Heart right ventricle (tissue), 16 donors: ENCODE measurements at places on chromosomes 2 and 18.

- no peaks in the 10 kb centered on the region for H3K4me1 ChIP-seq
- H3K27me3 ChIP-seq: no peaks in the 10 kb centered on the region
- H3K27ac ChIP-seq: no peak overlapping the region
Measured at GRCh38 chr2:19532547-19533196, 174.2 kb upstream of the OSR1 start.

DNA sequence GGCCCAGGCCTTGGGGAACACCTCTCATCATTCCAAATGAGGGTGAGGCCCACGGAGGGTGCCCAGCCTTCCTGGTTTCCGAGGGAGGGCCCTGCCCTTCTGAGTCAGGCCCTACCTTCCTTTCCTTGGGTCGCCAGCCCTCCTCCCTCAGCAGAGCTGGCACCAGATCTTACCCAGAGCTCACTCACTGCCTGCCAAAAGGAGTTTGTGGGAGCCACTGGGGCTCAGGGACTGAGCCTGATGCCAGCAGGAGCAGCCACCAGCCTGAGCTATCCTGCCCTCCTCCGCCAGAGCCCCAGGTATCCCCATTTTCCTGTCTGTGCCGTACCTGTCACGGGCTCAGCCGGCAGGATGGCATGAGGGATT is 64.1 kb downstream of the NRP2 start:
- H3K4me3 ChIP-seq: no peak overlapping the region
- H3K36me3 ChIP-seq: no peaks in the 10 kb centered on the region
- no peaks in the 10 kb centered on the region for H3K27me3 ChIP-seq
- DNase-seq: no peak
- no peak overlapping the region for H3K27ac ChIP-seq

DNA sequence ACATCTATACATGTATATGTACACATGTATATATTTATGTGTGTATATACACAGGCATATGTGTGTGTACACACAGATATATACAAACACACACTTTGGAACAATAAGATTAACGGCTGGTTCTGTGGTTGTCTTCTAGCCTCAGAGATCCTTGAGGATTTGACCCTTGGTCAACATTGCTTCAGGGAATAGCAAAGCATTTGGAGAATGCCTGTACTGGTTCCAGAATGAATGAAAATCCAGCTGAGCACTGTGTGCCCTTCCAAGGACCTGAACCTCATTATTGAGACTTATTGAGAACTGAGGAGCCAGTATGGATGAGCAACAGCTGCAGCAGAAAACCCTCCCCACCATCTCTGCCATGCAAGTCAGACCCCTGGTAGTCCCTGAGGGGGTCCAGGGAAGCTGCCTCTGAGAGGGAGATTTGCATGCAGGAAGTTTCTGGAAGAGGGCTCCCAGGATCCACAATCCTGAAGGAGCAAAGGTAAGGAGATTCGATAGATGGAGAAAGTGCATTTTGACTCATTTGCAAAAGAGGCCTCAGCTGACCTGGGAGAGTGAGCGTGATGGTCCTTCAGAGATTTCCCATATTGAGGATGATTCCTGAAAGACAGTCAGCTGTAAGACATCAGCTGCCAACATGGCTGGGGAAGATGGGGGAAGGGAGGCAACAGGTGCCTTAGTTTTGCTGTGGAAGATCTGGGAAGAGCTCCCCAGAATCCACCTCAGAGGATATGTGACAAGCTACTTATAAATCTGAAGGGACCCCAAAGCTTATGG is 166.6 kb upstream of the NCKAP5 start:
- no peak overlapping the region for H3K27ac ChIP-seq
- no peak overlapping the region for H3K4me3 ChIP-seq
- H3K4me1 ChIP-seq: no peaks in the 10 kb centered on the region
- no peaks in the 10 kb centered on the region for H3K27me3 ChIP-seq

GRCh38 chr18:23484561-23485182 is 18.6 kb upstream of the RMC1 start:
- DNase-seq: no peak
- H3K4me3 ChIP-seq: no peak overlapping the region
- no peak overlapping the region for H3K27ac ChIP-seq

DNA sequence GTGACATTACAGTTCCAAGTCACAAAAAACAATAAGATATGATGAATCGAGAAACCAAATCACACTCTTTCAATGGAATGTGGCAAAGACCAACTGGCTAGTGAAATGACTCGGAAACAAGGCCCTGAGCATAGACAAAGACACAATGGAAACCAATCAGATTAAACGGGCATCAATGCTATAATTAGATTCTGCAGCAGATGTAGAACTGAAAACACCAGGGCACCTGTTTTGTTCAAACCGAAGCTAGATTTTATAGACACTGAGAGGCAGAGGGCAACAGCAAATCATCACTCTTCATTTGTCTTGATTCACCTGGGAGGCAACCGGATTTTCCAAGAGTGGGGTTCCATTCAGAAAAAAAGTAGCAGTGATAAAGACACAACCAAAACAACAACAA is 92.8 kb upstream of the BARD1 start:
- H3K4me1 ChIP-seq: no peaks in the 10 kb centered on the region
- H3K27ac ChIP-seq: no peak overlapping the region
- H3K4me3 ChIP-seq: no peak overlapping the region
- no peaks in the 10 kb centered on the region for H3K36me3 ChIP-seq
- no peaks in the 10 kb centered on the region for H3K27me3 ChIP-seq
- no peak for DNase-seq
